ENCODE measurements at places on chromosomes 3 and 15.

GRCh38 chr3:50254577-50255250, 14.2 kb upstream of the SEMA3B start:
- DNase-seq: peak; percentile 26

- DNase-seq: no peak
Measured at GRCh38 chr3:145359040-145359439, 801.9 kb downstream of the PLOD2 start.

DNA sequence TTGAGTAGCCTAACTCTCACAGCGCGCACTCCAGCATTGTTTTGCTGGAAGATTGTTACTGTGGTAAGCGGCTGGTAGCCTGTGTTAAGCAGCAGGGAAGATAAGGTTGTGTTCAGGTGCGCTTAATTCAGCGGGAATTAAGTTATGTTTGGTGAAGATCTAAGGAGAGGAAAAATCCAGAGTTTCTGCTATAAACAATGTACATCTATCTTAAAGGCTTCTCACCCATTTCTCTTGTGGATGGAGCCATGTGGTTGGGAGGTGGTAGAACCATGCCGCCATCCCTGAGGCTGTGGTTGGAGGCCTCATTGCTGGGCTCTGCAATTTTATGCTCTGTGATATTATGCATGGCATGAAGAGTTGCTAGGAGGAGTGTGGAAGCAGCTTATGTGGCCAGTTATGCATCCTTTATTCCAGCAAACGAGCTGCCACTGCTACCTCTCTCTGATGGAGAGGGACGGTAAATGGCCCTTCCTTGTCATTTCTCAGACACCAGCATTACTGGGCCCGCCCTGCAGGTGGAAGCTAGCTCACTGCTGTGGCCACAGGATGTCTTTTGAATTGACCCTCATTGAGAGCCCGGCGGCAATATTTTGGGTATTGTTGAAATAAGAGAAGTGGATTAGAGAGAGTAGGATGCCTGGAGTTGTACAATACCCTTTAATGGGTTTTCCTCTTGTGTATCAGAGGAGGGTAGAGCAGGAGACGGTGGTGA, 1.3 kb downstream of the MINAR1 start:
- DNase-seq: peak; percentile 24

DNA sequence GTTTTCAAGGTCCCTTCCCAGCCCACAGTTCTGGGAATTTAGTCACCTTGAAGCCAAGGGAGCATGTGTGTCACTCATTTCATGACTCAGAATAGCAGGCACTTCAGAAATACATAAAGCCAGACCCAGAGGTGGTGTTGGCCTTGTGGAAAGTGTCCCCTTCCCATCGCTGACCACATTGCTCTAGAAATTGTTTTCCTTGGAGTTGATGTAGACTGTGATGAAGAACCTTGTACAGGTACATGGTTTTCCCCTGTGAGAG, 158.8 kb downstream of the SLCO3A1 start:
- DNase-seq: no peak

GRCh38 chr3:56769116-56769707, 32.5 kb downstream of the ARHGEF3 start:
- no peak for DNase-seq

- DNase-seq: no peak
Measured at GRCh38 chr3:186386883-186387560, 25.0 kb upstream of the DGKG start.

- no peak for DNase-seq
Measured at GRCh38 chr3:152291238-152291637, 22.5 kb downstream of the MBNL1 start.

GRCh38 chr3:46695962-46696894, 2.7 kb upstream of the ALS2CL start:
- DNase-seq: no peak
